ENCODE measurements at places on chromosomes 16 and 17.

GRCh38 chr17:75331671-75332070, 42.4 kb upstream of the SLC25A19 start:
- DNase-seq: no peak

GRCh38 chr17:9336817-9337216, 238.8 kb downstream of the STX8 start:
- DNase-seq: no peak

GRCh38 chr17:32206861-32207260, 58.8 kb upstream of the RHBDL3 start:
- DNase-seq: no peak

GRCh38 chr16:9843424-9844018, 338.7 kb downstream of the GRIN2A start:
- DNase-seq: no peak

DNA sequence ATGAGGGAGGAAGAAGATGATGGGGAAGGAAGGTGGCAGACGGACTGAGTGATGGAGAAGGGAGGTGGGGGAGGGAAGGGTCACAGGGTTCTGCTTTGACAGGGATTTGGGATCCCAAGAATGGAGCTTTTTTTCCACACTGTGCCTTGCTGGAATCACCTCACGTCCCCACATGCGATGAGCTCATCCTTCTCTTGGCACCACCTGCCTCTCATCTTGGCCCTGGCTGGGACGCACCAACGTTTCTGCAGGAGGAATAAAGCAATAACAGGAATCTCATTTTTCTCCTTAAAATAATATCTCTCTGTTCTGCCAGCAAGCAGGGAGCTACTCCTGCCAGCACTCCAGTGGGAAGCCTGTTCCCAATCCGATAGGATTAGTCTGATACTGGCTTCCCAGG, 47.8 kb downstream of the MEOX1 start:
- no peak for DNase-seq

DNA sequence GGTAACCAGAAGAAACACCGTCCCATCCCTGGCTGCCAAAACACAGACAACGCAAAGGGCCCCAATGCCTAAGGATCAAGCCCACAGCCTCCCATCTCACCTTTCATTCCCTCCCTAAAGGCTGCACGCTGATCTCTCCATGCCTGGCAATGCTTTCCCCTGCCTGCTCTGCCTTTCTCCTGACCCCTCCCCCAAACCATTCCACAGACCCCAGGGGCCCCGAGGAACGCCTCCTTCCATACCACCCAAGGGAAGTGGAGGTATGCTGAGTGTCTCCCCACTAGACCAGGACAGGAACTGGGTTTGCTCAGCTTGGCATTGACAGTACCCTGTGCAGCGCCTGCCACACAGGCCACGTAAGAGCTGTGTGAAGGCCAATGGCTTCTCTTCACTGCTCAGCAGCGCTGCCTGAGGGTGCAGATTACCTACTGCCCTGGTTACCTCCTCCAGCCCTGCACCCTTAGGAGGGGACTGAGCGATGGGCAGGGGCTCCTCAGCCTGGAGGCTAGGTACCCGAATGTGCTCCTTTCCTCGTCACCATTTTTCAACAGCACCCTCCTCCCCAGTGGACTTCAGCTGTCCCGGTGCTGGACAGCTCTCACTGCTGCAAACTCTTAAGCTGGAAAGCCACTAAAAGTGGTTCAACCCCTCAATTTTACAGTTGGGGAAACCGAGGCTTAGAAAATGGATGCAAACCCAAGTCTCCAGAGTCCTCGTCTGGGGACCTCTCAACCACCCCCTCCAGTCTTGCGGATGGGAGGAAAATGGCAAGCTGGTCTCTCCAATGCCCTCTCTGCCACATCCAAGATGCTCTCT, 45.0 kb downstream of the SRCIN1 start:
- DNase-seq: no peak

- DNase-seq: no peak
These were observed 187.0 kb downstream of the SEC14L1 start for GRCh38 chr17:77327566-77328464.

- no peak for DNase-seq
These were observed 42.6 kb downstream of the PIK3R5 start for GRCh38 chr17:8922928-8923327.

DNA sequence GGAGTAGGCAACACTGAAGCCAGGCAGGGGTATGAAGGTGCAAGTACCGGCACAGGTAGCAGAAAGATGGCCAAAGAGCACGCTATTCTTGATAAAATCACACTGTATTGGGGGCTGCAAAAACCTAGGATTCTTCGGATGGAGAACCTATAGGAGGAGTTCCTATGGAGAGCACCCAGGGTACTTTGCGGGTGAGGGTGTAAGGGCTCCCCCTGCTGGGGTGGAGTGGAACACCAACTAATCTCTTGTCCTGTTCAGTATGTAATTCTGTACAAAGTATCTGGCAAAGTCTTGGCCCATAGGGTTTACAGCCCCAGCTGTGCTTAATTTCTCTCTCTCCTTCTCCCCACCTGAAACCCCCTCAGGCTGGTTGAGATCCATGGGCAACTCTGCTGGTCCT, 393.1 kb upstream of the ASIC2 start:
- no peak for DNase-seq

DNA sequence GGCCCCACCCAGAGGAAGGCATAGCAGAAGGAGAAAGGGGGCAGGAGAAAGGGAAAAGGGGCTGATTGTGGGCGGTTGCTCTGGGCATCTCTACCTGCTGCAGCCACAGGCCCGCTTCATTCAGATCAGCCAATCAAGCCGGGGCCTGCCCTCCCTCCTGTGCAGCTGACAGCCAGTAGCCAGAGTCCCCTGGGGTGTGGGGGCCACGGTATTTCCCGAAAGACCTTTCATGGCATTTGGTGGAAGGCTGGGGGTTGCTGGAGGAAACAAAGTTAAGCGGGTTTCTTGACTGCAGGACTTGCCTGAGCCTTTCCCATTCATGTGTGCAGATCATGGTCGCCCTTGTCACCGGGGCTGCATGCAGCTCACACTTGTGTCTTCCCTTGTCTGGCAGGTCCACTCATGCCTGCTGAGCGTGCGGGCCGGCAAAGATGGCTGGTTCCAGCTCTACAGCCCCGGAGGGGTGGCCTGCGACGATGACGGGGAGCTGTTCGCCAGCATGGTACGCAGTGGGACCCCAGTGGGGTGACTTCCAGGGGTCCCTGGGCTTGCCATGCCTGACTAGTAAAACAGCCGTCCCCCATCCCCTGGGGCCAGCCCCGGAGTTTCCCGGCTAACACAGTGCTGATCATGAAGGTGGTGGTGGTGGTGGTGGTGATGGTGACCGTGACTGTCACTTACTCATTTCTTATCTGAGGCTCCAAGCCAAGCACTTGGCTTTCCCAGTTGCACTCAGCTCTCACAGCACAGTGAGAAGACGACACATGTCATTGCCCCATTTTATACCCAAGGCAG, 82.7 kb upstream of the PLCG2 start:
- DNase-seq: no peak

DNA sequence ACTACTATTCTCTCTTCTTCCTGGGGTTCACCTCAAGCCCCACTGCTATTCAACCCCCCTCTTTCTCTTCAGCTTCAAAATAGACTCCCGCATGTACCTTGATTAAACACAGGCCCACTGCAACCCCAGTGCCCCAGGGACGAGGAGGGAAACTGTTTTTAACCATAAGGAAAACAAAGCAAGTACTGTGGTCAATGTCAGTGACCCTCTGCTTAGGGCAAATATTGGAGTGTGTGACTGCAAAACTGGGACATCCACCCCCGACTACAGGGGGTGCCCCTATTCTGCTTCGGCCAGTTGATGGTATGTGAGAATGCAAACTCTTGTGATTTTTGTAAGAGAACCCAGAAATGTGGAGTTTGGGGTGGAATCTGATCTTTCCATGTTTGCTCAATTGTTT, 9.5 kb upstream of the PNPO start:
- DNase-seq: no peak

GRCh38 chr17:45307290-45308015, 9.4 kb downstream of the MAP3K14 start:
- DNase-seq: no peak

DNA sequence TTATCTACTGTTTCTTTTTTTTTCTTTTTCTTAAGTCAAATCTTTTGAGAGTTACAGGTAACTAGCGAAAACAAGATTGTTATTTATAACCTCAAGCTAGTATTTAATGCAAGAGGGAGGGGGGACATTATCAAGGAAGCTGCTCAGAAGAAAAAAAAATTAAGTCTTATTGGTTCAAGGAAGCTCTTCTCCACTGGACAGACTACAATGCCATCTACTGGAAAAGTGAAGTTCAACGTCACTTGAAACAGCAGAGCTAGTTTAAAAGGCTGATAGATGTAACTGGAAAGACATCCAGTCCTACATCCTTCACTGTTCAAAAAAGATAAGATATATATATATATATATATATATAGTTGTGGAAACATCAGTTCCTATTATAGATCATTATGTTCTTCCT, 418.0 kb upstream of the PSMD7 start:
- no peak for DNase-seq

DNA sequence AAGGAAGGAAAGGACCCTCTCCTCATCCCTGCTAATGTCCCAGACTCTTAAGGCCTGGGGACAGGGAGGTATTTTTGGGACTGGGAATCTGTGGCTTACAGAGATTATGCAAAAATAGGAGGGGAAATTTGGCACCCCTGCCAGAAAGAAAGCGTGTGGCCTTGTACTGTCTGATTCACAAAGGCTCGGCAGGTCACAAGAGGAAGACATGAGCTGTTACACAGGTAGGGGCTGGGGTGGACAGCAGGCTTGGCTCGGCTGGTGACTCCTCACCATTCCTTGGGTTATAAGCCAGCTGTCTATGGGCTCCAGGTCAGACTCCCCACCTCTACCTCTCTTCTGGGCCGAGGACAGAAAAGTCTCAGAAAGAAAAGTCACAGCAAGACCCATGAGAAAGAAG, 20.7 kb upstream of the SREBF1 start:
- no peak for DNase-seq

GRCh38 chr16:85245307-85246172, 133.3 kb upstream of the CIBAR2 start:
- DNase-seq: no peak

DNA sequence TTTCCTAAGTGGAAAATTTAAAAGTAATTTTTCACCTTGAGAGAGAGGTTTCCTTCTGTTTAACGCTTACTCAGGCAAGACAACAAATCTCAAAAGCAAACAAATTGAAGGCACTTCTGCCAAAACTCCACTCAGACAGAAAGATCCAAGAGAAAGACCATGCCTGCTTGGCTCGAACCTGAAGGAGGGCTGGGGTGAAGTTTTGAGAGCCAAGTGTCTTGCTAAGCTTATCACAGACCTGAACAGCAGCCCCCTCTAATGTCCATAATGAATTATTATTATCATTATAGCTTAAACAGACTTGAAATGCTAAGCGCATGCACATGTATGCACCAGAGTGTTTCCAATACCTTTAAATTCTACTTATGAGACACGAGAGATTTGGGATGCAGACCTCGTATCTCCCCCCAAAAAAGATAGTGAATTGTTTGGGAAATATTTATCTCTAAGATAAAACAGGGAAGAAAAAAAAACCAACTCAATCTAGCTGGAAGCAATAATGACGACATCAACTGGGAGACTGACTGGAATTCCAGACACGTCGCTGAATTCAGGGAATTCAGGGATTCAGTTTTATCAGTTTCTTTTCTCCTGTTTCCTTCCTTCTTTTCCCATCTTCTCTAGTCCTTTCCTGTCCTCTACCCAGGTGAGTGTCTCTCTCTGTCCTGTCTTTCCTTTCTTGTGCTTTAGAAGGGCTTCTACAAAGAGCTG, 473.2 kb downstream of the RBFOX1 start:
- no peak for DNase-seq

- no peak for DNase-seq
These were observed 43.1 kb upstream of the AMZ2 start for GRCh38 chr17:68204736-68205135.

DNA sequence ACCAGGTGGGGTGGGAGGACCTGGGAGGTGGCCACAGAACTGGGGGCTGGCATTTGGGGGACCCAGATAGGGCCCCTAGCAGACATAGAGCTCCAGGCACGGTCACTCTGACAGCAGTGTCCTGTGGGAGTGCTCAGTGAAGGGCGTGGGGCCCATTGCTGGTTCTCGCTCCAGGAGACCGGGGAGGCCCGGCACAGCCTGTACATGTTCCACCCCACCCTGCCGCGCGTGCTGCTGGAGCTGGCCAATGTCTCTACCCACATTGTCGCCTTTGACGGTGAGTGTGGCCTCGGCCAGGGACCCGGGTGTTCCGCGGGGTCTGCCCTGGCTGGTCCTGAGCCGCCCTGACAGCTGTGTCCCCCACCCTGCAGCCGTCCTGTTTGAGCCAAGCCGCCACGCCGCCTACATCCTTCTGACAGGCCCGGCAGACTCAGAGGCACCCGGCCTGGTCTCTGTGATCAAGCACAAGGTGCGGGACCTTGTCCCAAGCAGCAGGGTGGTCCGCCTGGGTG, 11.2 kb downstream of the RGS11 start:
- no peak for DNase-seq

DNA sequence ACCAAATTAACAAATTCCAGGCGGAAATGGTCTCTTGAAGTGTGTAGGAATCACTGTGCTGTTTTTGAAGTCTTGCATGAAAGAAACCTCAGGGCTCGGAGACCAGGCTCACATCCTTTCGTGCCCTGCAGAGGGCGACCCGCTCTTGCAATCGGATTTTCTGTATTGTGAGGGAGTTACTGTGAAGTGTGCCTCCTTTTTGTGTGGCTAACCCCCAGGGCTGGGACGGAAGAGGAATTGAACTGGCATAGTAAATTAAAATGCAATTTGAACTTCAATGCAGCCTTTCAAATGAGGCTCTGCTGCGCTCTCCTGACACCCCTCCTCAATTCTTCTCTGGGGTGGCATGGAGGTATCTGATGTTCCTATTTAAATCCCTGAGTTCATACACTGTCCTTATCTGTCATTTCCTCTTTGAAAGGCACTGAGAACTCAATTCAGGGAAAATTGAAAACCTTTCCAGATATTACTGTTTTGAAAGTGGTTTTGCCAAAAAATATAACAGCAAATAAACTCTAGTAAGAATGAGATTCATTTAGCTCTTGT, 51.5 kb upstream of the MGAT5B start:
- no peak for DNase-seq

GRCh38 chr17:44557651-44558285, 484 bp downstream of the FZD2 start:
- DNase-seq: no peak

- no peak for DNase-seq
These were observed 138.6 kb downstream of the TOX3 start for GRCh38 chr16:52408191-52408845.

- DNase-seq: no peak
These were observed 13.2 kb downstream of the XYLT2 start for GRCh38 chr17:50359005-50359699.

GRCh38 chr16:50306287-50306686, 39.9 kb downstream of the ADCY7 start:
- no peak for DNase-seq

Data from cortex of kidney (tissue), 1 donor.